ENCODE measurements at places on chromosomes 16 and 17.

DNA sequence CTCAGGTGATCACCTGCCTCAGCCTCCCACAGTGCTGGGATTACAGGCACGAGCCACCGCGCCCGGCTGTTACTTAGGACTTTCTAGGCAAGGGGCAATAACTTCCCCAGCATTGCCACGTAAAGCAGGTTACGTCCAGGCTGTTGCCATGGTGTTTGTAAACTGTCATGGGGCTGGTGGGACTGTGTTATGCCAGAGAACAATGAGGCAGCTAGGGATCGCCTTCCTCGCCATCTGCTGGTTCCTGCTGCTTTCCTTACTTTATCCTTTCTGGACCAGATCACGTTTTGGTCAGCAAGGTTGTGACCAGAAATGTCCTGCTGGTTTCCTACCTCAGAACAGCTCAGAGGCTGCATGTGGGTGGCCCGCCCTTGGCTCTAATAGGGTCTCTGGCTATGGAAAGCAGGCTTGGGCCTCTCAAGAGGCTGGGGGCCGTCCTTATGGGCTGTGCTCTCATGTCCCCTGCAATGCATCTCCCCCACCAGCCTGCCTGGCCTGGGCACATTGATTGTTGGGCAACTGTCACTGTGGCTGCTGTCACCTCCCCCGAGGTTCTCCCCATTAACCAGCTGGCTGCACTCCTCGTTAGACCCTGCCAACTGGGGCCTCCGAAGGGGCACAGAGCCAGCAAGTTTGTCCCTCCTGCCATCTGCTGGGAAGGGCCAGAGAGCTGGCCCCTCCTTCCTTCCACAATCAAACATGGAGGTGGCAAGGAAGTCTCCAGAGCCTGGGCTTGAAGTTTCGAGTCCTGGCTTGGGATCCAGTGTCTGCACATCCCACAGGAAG is 28.2 kb upstream of the ZC3H18 start:
- no peak for DNase-seq

DNA sequence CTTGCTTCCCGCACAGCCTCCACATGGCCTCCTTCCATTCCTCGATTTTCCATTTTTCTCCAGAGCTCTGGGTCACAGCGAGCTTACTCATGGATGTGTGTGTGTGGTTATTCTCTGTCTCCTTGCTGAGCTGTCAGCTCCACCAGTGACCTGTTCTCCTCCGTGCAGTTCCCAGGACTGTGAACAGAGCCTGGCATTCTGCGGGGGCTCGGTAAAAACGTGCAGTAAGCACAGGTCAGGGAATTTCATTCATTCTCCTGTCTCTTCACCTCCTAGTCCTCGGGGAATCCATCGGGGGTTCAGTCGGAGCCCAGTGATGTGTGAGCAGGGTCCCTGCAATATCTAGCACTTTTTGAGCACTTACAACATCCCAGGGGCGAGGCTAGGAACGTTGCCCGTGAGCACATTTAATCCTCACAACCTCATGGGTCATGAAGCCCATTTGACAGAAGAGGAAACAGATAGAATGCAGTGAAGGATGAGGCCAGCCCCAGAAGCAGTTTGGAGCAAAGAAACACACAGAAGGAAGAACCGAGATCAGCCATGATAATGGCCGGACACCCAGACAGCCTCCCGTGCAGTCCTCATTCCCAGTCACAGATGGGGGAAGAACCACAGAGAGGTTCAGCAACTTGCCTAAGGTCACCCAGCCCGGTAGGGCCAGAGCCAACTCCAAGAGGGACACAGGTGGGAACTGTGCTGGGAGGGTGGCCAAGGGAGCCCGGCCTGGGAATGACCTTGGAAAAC is 183.2 kb upstream of the GSE1 start:
- no peak for DNase-seq

DNA sequence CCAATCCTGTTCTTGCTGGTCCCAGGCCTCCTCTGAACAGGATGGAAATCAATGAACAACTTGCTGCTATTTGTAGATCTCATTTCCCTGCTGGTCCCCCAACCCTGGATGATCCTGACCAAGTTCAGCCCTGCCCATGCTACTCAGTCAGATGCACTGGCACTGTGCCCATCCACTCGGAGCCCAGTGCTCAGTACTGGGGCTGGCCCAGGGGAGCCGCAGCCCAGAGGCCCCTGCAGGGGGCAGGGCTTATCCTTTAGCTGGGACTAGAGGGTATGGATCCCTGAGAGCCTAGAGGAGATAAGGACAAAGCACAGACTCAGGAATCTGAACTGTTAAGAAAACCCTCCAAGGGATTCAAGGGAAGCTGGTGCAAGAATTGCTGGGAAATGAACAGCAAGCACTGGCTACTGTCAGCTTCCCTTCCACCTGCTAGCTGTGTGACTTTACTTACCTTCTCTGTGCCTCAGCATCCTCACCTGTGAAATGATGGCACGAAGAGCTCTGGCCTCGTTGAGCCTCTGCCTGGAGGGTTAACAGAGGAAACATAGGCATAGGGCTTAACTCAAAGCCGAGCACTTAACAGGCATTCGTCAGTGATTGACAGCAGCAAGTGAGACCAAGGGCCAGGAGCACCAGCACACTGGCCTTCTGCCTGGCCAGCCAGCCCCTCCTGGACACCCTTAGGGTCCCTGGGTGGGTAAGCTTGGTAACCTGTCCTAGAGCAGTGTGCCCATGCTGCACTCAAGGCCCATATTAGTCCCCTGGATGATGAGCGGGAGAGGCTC is 29.8 kb upstream of the C1QL1 start:
- no peak for DNase-seq

- no peak for DNase-seq
Observed at GRCh38 chr16:52437277-52437670, 109.7 kb downstream of the TOX3 start.

- DNase-seq = no peak
Observed at GRCh38 chr17:82664701-82665182, 16.5 kb upstream of the WDR45B start.

GRCh38 chr17:46726206-46726605 is 92.3 kb downstream of the WNT3 start:
- DNase-seq = no peak

- no peak for DNase-seq
Observed at GRCh38 chr17:27462149-27462548, 5.9 kb downstream of the KSR1 start.

- no peak for DNase-seq
Observed at GRCh38 chr17:39794249-39794970, 56.7 kb downstream of the GRB7 start.

- DNase-seq = no peak
Observed at GRCh38 chr16:29009838-29010166, 24.9 kb downstream of the LAT start.

- peak; percentile 57 for DNase-seq
Observed at GRCh38 chr17:40320756-40321523, 12.0 kb downstream of the RARA start.

All from foreskin fibroblast (primary cell).